ENCODE measurements at places on chromosomes 3 and 15. TPM values are rescaled to one million over a fixed set of nuclear protein-coding genes. Genes with fewer than 3 reads are reported as not detected.

The ATP8B4 gene
- 6.6 TPM for total RNA-seq

The SLC22A14 gene
- total RNA-seq, result 0.31 TPM

The TGM4 gene
- total RNA-seq, result not detected

The GPR176 gene
- total RNA-seq, result 44.3 TPM

The RPUSD2 gene
- total RNA-seq, result 14.2 TPM

The TGM5 gene
- not detected for total RNA-seq

The SLC35G2 gene
- total RNA-seq, result 14.7 TPM

The MNS1 gene
- total RNA-seq, result 1.9 TPM

The GAP43 gene
- total RNA-seq, result 148 TPM

The PPP1R2 gene
- total RNA-seq, result 92.3 TPM

The CD200R1 gene
- total RNA-seq, result 0.62 TPM

The PARP15 gene
- not detected for total RNA-seq

The KBTBD8 gene
- 26.8 TPM for total RNA-seq

The RFTN1 gene
- 6.4 TPM for total RNA-seq

The DAZL gene
- not detected for total RNA-seq

The ADCY5 gene
- 30.7 TPM for total RNA-seq

The UROC1 gene
- total RNA-seq, result not detected

The GHSR gene
- total RNA-seq, result not detected

The CERS3 gene
- total RNA-seq, result 1.1 TPM

The FSIP1 gene
- 14.7 TPM for total RNA-seq

The ZNF774 gene
- 6.1 TPM for total RNA-seq

The PLA2G4E gene
- total RNA-seq, result not detected

The ABHD2 gene
- 55.2 TPM for total RNA-seq

The RETNLB gene
- not detected for total RNA-seq

The BNC1 gene
- total RNA-seq, result 0.16 TPM

The GLDN gene
- total RNA-seq, result 2.3 TPM

The DPPA2 gene
- total RNA-seq, result not detected

The SNTN gene
- not detected for total RNA-seq

The CSPG4 gene
- 5.5 TPM for total RNA-seq

The CHRM5 gene
- total RNA-seq, result 0.47 TPM

The PTX3 gene
- 10.9 TPM for total RNA-seq

The SELENOK gene
- total RNA-seq, result 59.6 TPM

The IQCB1 gene
- 37.6 TPM for total RNA-seq

The PLCB2 gene
- total RNA-seq, result 3.3 TPM

The TMEM207 gene
- not detected for total RNA-seq

The ROPN1B gene
- total RNA-seq, result 0.31 TPM

The AP3S2 gene
- total RNA-seq, result 47.7 TPM

The DUT gene
- 59.4 TPM for total RNA-seq

The NDN gene
- total RNA-seq, result 76.4 TPM

The SCN11A gene
- 0.31 TPM for total RNA-seq

The BSN gene
- 7.3 TPM for total RNA-seq

The SERINC4 gene
- not detected for total RNA-seq

The SH2D7 gene
- not detected for total RNA-seq

The ADPRH gene
- 1.2 TPM for total RNA-seq

The MESP1 gene
- 1.6 TPM for total RNA-seq

The KCNMB3 gene
- total RNA-seq, result 3.1 TPM

The RABL3 gene
- 12.6 TPM for total RNA-seq

The CYP11A1 gene
- not detected for total RNA-seq
